ENCODE measurements at places on chromosomes 4 and X.

- DNase-seq, result no peak
These were observed 477.6 kb downstream of the PACRGL start for GRCh38 chr4:21177871-21178270.

DNA sequence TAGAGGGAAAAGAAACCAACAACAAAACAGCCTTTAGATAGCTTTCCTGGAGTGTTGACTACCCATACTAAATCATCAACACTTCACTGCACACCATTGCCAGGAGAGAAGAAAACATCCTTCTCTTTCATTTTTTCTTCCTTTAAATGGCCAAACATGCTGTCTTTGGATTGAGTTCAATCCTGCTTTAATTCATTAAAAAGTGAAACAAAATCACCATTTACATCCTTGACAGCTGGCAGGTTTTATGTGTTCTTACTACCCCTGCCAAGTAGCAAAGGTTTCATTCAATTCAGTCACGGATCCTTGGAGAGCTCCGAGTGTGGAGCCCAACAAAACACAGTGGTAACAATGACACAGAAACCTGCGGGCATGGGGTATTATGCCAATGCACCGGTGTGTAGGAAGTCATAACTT is 568.3 kb downstream of the ANKRD50 start:
- DNase-seq, result no peak

GRCh38 chrX:154661899-154662298 is 8.5 kb upstream of the CTAG2 start:
- DNase-seq, result no peak

- no peak for DNase-seq
These were observed 521.6 kb upstream of the SLIT2 start for GRCh38 chr4:19729886-19730651.

GRCh38 chr4:37464373-37465128 is 220.0 kb downstream of the NWD2 start:
- no peak for DNase-seq

- no peak for DNase-seq
These were observed 1.8 kb downstream of the PROM1 start for GRCh38 chr4:16082041-16082425.

GRCh38 chr4:56739066-56739777 is 58.1 kb upstream of the HOPX start:
- DNase-seq, result no peak

- DNase-seq, result no peak
These were observed 670.6 kb upstream of the ATOH1 start for GRCh38 chr4:93157986-93158385.

DNA sequence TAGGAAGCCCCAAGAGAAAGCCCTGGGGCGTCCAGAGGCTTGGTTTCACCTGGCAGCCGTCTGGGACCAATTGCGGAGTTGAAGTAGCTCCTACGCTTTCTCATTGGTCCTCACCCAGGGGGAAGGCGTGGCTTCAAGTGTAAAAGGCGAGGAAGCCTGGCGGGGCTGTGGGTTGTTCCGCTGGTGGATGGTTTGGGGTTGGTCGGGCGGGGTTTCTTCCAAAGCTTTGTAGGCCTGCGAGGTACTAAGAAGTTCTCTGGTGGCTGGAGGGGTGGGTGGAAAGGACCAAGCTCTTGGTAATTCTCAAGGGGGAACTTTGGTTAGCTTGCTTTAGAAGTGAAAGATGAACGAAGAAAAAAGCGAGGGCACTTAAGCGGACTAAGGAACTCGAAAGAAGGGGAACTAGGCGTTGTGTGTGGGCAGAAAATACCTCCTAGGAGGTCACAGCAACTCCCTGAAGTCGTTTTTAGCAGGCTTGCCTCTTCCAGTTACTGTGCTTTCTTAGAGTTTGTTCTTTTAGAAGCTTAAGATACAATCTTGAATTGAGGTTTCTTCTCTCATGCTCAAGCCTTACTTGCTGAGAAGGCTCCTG is 36.6 kb downstream of the CCNG2 start:
- no peak for DNase-seq

DNA sequence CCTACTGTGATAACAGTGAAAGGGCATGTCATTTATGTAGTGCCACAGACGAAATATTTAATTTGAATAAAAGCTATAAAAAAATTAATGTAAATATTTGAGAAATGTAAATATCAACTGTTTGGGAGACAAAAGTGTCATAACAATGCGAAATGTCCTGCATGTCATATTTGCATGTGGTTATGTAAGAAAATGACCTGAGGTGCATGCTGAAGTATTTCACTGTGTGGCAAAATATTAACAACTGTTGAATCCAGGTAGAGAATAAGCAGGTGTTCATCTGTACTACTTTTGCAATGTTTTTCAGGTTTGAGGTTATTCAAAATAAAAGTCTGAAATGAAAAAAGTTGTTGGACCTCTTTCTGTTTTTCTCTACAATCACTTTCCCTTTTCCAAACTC is 30.9 kb downstream of the PROM1 start:
- DNase-seq, result no peak

DNA sequence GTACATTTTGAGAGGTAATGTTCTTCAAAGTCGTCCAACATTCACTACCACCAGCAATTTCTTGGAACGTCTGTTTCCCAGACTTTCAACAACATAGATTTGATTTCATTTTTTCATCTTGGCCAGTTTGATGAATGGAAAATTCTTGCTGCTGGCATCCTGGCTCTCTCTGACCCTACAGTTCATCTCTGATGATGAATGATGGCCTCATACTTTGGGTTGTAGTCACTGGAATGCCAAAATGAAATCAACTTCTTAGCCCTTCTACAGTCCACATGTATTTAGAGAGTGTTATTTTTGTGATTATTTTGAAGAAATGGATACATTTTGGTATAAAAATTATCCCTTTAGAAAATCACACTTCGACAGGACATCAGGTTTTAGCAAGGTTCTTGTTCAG is 8.8 kb downstream of the CHST7 start:
- no peak for DNase-seq

- no peak for DNase-seq
These were observed 270.8 kb downstream of the PTTG2 start for GRCh38 chr4:38230821-38231563.

DNA sequence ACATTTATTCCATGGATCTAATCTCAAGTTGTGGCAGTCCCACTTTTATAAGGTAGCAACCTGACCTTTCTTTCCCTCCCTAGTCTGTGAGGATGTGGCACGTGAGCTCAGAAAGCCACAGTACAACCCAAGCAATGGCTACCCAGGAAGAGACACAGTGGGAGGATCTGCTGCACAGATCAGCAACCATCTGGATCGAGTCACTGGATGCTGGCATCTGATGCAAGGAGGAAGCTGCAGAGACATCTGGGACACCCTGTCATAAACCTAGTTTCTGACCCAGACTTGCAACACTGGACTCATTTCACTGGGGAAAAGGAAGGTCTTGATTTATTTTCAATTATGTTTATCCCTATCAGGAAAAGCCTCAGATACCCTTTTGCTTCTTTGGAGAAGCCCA is 327.1 kb downstream of the PAPSS1 start:
- no peak for DNase-seq

- DNase-seq, result no peak
These were observed 31.4 kb upstream of the SETD7 start for GRCh38 chr4:139587446-139587845.

DNA sequence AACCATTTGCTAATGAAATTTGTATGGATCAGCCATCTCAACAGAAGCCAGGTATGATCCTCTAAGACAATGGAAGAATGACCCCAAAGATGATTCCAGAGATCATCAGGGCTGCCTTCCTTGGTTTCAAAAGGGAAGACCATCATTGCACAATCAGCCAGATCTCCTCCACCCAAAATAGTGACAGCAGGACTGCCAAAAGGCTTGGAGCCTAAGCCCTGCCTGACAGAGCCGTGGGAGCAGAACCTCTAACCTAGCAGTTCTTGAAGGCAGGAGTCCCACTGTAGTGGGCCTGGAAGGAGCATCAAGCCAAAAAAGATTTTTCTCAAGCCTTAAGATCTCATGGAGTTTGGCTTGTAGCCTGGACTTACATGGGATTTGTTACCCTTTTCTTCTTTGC is 226.0 kb downstream of the RASL11B start:
- DNase-seq, result no peak

- DNase-seq, result no peak
These were observed 521.6 kb downstream of the TRIML1 start for GRCh38 chr4:188660796-188661195.

- no peak for DNase-seq
These were observed 23.7 kb upstream of the TLR7 start for GRCh38 chrX:12843061-12843667.

GRCh38 chrX:134684956-134685355 is 26.7 kb upstream of the PLAC1 start:
- no peak for DNase-seq

- no peak for DNase-seq
These were observed 154.2 kb downstream of the AMELX start for GRCh38 chrX:11447418-11447817.

DNA sequence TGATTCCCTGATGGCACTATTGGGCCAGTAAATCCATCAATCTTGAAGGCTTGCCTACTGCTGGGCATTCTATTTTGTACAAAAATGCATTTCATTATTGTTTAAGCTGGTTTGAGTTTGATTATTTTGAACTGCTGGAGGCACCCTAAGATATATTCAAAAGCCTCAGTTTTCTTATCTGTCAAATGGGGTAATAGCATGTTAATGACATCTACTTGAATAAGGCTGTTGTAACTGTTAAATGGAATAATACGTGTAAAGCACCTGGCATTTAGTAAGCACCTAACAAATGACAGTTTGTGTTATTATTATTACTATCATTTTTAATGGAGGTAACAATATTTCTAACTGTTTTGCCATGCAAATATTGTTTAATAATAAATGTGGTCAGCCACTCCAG is 6.9 kb upstream of the SMIM43 start:
- no peak for DNase-seq

DNA sequence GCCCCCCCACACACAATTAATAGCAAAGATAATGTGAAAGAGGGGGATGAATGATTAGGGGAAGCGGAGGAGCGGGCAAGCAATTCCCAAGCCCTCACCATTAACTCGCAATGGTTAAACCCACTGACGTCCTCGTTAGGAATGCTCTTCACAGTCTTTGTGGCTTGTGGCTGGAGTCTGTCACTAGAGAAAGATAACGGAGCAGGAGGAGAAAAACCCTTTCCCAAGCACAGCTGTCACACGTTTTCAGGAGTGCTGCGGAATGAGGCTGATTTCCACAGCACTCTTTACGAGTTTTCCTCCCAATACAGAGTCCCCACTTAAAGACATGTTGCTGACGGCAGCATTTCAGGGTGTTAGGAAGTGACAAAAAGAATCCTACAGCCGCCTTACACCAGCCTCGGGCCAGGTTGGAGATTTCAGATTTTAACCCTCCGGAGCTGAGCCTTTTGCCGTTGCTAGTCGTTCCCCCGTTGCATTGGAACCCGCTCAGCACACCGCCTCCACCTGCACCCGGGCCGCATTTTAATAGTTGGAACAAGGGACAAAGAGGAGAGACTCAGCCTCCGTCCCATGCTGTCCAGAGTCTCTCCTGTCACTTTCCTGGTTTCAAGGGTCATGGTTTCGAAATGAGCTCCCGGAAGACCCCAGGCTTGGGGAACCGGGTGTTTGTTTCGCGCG is 92.2 kb downstream of the GEMIN8 start:
- DNase-seq, result no peak

DNA sequence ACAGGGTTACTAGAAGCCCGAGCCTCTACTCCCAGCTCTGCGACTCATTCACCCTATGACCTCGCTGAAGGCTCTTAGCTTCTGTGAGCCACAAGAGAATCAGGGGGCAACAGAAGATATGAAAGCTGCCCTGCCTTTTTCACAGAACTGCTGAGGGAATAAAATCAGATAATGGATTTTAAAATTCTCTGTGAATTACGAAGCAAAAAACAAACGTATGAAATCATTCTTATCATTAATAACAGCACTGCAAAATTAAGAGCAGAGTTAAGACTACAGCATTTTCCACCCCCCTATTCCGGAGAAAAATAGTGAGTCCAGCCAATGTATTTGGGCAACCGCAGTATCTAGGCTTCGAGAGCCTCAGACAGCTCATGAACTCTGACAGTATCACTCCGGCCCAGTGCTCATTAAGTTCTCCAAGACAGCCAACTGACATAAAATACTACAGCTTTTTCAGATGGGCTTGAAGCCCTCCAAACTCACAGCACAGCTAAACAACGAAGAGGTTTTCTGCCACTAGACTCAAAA is 33.4 kb downstream of the AFAP1 start:
- DNase-seq, result no peak
